ENCODE measurements at places on chromosomes 2 and 18.

DNA sequence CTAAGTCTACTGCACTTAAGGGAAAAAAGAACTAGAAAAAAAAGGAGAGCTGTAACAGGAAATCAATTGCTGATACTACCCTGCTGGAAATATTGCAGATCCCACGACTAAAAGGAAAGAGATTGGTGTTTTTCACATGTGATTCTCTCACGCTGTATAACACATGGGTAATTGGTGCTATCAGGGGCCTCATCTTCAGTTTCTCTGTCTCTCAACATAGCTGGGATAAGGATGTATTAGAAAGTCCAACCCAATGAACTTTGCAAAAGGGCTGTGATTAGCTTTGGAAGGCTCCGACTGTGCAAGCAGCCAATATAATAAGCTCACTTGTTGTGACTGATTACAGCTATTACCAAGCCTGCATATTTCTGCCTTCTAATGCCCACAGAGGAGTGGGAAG, 133.4 kb downstream of the NRP2 start:
- no peak for DNase-seq

GRCh38 chr2:40975151-40975550, 523.3 kb upstream of the SLC8A1 start:
- no peak for DNase-seq

- no peak for DNase-seq
Observed at GRCh38 chr2:36360834-36361233, 5.3 kb downstream of the CRIM1 start.

DNA sequence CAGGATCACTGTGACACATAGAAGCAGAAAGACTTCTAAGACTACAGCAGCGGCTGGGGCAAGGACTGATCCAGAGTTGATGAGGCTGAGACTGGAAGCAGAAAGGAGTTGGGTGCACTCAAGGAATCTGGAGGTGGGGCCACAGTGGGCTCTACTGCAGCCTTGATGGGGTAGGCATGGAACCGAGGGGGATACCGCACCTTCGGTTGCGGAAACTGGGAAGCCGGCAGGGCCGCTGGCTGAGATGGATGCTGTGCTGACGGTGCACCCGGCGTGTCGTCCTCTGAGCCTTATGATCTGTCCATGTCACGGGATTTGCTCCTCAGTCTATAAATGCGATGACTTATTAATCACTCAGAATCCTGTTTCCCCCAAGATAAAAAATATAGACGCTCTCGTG, 473.5 kb upstream of the MYT1L start:
- no peak for DNase-seq

DNA sequence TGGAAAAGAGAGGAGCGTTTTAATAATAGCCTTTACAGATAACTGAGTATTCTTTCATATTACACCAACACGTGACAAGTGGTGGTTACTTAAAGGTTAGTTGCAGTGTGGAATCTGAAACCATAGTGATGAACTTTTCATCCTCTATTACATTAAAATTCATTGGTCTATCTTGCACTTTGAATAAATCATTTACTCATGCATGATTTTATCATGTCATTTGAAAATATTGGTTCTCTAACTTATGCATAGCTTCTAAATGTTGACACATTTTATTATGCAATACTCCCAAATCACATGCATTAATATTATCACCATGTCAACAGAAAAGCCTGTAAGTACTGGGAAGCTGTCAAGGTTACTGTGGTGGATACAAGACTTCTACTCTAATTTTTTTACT, 1432.2 kb downstream of the LRP1B start:
- DNase-seq = no peak

- DNase-seq = no peak
Observed at GRCh38 chr2:161556440-161556839, 67.8 kb upstream of the SLC4A10 start.

DNA sequence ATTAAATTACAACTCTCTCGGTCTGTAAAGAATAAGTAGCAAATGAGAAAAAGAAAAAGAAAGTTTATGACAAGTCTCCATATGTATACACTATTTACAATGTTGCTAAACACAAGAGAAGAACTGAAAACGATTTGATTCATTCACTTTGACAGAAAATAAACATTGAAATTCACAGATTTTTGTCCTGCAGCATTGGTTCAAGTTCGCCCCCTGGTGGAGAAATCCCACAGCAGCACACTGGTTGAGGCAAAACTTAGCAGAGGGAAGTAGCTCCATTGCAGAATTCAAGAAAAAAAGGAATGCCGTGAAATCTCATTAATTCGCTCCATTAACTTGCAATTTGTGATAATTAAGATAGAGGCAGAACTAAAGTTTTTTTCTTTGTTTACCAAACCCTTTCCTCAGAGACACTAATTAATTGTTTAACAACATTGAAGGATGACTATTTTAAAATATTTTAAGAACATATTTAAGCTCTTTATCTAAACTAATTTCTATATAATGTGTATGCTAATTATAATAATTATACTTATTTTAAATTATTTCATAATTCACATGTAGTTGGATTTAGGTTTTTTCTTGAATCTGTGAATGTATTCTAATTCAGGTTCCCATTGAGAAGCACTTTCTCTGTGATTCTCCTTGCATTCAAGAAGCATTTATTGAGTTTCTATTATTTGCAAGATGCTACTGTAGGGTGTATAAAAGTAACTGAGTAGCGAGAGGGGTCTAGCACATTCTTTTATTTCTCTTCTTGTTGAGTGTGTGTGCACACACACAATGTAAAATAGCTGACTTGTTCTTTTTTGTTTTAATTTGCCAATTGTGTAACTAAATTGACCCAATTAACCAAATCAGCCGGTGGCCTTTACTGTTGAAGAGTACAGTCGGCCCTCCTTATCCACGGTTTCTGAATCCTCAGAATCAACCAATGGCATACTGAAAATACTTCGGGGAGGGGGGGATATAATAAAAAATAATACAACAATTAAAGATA, 74.1 kb downstream of the COL4A3 start:
- peak; percentile 37 for DNase-seq

GRCh38 chr2:223669453-223670225, 67.5 kb upstream of the SCG2 start:
- DNase-seq = no peak

GRCh38 chr2:233811732-233812131, 33.6 kb downstream of the MROH2A start:
- no peak for DNase-seq

GRCh38 chr2:217902379-217903141, 100.2 kb downstream of the TNS1 start:
- DNase-seq = no peak

DNA sequence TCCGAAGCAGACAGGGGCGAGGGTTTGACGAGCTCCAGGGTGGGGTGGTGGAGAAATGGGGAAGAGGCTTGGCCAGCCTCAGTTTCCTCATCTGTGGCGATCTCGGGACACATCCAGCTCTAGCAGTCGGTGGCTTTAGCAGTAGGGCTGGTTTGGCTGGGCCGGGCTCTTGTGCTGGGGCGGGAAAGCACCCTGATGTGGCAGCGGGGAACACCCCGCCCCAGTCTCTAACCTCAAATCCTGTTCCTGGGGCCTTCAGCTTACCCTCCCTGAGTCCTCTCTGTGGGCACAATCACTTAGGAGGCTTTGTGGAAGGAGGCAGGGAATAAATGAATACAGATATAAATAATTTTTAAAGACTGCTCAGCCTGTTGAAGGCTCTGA, 26.5 kb upstream of the MCFD2 start:
- no peak for DNase-seq

GRCh38 chr2:174752403-174753037, 11.8 kb downstream of the CHRNA1 start:
- no peak for DNase-seq
